Cardiac muscle cell (in vitro differentiated cells and primary cell): ENCODE measurements at places on chromosomes 4 and X. TPM values are rescaled to one million over a fixed set of nuclear protein-coding genes. Genes with fewer than 3 reads are reported as not detected.

Gene HSFX4
- not detected in 2 replicates for total RNA-seq

Gene IL15
- total RNA-seq = not detected in 2 replicates

Gene POU3F4
- 0.03 TPM in 1 of 2 replicates, not detected in the other for total RNA-seq

Gene MFAP3L
- 2.8 and 13.2 TPM in 2 replicates for total RNA-seq

Gene HS3ST1
- 0.09 and 0.35 TPM in 2 replicates for total RNA-seq

Gene ADRA2C
- 8.5 and 11.4 TPM in 2 replicates for total RNA-seq

Gene HELT
- total RNA-seq = not detected in 2 replicates

Gene CRLF2
- total RNA-seq = not detected in 2 replicates

Gene GABRA4
- 0.03 and 0.28 TPM in 2 replicates for total RNA-seq

Gene SLC2A9
- total RNA-seq = 0.42 and 0.95 TPM in 2 replicates

Gene F11
- not detected in 2 replicates for total RNA-seq

Gene ANAPC4
- total RNA-seq = 20.6 and 20.8 TPM in 2 replicates

Gene TMPRSS11D
- total RNA-seq = not detected in 2 replicates

Gene SLC9B1
- total RNA-seq = 0.14 and 0.30 TPM in 2 replicates

Gene NSUN7
- 5.5 and 9.9 TPM in 2 replicates for total RNA-seq

Gene XAGE1A
- not detected in 2 replicates for total RNA-seq

Gene MAOA
- 4.3 and 10.3 TPM in 2 replicates for total RNA-seq

Gene AWAT2
- not detected in 2 replicates for total RNA-seq

Gene ENPEP
- 2.7 and 5.5 TPM in 2 replicates for total RNA-seq

Gene FANCB
- 0.49 and 1.3 TPM in 2 replicates for total RNA-seq

Gene CORIN
- total RNA-seq = 118 and 169 TPM in 2 replicates

Gene TACC3
- total RNA-seq = 14.4 and 78.2 TPM in 2 replicates

Gene ZNF732
- total RNA-seq = 1.7 and 2.2 TPM in 2 replicates

Gene ARHGAP36
- total RNA-seq = not detected in 2 replicates
